ENCODE measurements at places on chromosomes 6 and 20. TPM values are rescaled to one million over a fixed set of nuclear protein-coding genes. Genes with fewer than 3 reads are reported as not detected.

The SLC26A8 gene
- total RNA-seq, result 0.30 TPM

The POU5F1 gene
- total RNA-seq, result 5.0 TPM

The AGPAT4 gene
- total RNA-seq, result 0.88 TPM

The HLA-DOB gene
- not detected for total RNA-seq
